ENCODE measurements at places on chromosomes 1 and 21.

DNA sequence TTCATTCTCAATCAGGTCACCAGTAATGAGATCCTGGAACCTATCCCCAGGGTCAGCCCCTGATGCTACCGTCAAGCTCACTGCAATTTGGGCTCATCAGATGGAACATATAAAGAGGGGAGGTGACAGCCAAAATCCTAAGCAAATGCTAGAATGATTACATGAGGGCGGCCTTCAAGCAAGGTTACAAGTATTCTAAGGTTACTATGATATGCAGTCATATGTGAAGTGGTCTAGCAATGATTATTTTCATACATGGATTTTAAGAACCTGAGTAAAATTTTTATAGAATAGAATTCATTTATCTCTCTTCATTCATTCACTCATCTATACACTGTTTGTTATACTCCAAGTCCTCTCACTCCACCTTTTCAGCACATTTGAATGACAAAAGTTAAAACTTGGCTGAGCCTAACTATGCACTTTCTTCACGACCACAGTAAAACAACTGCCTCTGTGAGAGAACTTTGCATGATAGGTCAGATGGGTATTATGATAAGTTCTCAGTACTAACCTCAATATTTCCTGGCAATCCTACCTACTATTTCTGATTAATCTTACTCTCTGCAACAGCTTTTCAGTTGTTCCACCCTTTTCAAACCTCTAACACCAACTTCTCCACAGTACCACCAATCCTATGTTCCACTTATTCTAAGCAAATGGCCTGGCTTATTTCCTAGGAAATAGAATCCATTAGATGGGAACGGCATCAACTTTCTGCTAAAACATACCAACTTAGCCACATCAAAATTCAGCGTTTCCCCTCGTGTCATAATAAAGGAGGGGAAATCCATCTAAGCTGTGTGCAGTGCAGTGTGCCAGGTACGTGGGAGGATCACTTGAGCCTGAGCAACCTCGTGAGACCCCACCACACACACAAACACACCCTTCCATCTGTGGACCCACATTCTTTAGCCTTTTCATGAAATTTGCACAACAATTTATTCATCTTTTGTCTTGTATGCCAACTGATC is 32.0 kb downstream of the LHX9 start:
- peak; percentile 47 for DNase-seq

DNA sequence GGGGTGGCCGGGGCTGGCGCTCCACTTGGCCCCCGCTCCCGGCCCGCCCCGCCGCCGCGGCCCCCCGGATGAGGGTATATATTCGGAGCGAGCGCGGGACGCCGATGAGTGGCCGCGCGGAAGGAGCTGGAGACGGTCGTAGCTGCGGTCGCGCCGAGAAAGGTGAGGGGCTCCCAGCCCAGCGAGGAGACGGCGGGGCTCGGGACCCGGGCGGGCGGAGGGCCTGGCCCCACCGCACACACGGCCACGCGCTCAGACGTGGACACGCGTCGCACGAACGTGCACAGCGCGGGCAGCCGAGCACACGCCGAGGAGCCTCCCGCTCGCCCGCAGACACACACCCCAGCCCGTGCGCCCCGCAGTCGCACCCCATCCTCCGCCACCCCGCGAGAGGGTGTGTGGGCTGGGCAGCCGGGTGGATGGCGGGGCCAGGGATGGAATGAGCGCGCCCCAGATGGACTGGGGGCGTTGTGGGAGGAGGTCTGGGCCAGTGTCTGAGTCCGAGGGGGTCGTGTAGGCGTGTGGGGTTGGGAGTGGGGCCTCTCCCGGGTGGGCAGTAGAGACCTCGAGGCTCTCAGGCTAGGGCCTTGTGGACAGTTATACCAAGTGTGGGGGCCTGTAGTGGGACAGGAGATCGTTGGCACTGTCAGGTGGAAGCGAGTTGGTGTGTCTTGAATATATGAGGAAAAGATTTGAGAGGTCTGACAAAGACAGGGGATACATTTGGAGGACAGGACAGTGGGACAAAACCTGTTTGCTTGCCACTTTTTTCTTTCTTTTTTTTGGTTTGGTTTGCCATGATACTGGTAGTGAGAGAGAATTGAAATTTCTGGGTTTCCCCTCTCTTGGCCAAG is at the start of gene UAP1:
TSS of gene UAP1 (plus strand) at position 107 of the 854 bp plus-strand sequence. CDS start 4,347 bp downstream, outside the sequence.
- no peak for DNase-seq

GRCh38 chr1:200311256-200311655 is 98.6 kb downstream of the ZNF281 start:
- DNase-seq, result no peak

DNA sequence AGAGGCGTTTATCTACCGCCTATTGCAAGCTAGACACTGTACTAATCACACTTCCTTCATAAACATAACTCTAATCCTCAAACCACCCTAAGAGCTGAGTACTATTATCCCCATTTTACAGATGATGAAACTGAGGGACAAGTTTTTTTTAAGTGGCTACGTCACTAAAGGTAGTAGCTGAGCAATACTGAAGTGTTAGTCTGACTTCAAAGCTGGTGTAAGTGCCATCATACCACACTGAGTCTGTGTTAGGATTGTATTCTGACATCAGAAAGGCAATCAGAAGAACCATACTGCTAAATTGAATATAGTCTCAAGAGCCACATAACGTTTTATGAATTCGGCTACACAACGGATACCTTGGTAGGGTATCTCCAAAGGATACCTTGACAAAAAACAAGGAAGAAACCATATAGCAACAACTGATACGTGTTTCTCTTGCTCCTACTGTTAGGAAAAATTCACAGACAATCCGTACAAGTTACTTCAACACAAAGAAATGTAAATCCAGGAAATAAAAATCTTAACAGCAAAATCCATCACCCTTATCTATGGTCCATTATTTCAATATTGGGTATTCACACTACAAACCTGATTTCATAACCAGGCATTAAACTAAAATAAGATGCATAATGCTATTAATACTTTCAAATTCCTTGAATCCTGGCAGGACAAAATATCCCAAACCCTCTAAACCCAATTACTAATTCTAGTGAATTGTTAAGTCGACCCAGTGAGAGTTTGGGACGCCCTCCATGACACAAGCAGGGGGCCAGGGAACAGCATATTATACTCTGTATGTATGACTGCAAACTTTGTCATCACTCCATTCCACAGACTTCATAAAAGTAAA is 1.6 kb downstream of the TP53BP2 start:
- DNase-seq, result peak; percentile 28

DNA sequence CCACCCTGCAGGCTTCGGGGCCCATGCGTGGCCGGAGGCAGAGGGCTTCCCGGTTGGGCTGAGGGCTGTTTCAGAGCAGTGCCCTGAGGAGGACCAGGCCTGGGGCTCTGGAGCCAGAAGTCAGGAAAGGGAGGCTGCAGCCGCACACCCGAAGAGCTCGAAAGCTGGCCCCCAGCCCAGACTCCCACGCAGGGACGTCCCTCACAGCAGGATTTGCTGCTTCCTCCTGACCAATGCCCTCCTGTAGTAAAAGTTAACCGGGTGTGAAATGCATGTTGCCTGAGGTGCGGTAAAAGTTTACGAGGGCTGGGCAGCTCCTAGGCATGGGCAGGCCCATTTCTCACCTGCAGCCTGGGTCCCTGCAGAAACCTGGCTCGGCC is 101.5 kb upstream of the ARHGEF16 start:
- DNase-seq, result no peak

DNA sequence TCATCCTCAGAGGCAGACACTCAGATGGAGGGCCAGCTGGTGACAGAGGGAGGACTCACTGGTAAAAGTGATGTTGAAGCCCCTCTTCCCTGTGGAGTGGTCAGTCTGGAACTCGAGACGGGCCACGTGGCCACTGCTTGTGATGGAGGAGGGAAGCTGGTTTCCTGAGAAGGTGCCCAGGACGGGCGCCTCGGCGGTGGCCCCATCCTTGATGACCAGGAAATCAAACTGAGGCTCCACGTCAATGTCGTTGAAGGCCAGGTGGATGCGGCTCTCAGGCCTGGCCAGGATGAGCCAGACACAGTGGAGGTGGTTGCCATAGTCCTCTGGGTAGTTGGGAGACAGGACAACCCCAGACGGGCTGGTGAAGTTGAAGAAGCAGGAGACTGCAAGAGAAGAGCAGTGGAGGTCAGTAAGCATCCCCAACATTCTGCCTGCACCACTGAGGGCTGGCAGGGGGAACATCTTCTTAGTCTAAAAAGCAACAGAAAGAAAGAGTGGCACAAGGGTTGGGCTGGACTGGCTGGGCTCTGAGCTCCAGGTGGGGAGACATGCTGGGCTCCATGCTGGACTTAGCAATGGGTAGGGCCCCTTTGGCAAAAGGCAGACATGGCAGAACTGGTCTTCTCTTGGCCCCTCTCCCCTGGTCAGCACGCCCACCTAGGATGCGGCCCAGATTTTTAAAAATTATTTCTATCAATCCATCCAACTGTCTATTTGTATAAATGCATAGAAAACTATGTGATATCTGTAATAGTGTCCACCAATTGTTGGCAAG is 120.5 kb upstream of the HMGB4 start:
- no peak for DNase-seq
